Activated T-helper 1 cell treated with anti-CD3 and anti-CD28 coated beads, Interleukin-2, amount 50 U/mL, for 16 hours (primary cell): ENCODE measurements at places on chromosomes 5 and 9.

- DNase-seq, result peak; percentile 48
Measured at GRCh38 chr9:114653556-114654159, 3.9 kb downstream of the TEX53 start.

- no peak for DNase-seq
Measured at GRCh38 chr5:156395306-156395675, 68.3 kb downstream of the SGCD start.

- DNase-seq, result no peak
Measured at GRCh38 chr5:112411903-112412302, 7.2 kb downstream of the EPB41L4A start.

DNA sequence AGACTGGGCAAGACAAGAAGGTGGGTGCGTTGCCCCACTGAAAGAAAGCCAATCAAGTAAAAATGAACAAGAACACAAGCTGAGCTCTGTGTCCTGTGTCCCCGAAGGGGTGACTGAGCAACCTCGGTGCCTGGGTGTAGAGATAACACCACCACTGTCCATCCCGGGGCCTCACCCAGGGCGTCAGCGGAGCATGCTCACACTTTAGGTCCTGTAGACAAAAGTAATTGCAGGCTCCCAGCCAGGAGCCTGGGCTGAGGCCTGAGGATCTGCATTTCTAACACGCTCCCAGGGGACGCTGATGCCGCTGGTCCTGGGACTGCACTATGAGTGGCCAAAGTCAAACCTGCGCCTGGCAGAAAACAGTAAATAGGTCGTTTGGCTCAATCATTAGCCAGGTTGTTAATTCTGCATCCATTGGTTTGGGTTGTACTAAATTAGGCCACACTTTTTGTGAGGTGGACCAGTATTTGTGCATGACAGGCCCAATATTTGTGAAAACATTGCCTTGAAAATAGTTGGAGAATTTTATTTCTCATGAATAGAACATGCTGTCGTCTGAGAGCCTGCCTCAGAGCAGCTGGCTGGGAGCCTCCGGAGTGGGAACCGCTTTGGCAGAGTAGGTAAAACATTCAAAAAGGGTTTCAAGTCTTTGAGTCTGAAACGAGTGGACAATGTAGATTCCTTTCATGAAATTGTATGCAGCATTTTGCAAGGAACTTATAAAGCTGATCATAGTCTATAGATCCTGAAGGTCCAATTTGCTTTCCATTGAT lies 38.3 kb downstream of the ANKRD33B start:
- DNase-seq, result no peak

- no peak for DNase-seq
Measured at GRCh38 chr5:151780348-151780747, 8.6 kb downstream of the G3BP1 start.

- DNase-seq, result no peak
Measured at GRCh38 chr9:94586814-94587213, 6.8 kb downstream of the FBP2 start.

GRCh38 chr5:91266184-91266705 lies 116.9 kb downstream of the ARRDC3 start:
- DNase-seq, result no peak

DNA sequence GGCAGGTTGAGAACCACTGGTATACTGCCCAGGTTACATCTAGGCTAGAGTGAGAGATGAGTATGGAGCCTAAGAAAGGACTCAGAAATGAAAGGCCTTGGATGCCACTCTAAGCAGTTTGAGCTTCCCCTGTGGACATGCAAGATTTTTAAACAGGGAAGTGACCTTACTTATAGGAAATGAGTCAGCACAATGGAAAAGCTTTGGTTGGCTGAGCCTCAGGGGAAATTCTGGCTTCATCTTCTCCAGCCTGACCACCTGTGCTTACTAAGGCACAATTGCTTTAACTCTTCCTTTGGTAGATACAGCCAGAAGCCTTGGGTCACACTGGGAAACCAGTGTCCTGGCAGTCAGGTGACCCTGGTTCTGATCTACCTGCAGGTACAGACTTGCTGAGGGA lies 380.2 kb upstream of the ZNF462 start:
- DNase-seq, result no peak

DNA sequence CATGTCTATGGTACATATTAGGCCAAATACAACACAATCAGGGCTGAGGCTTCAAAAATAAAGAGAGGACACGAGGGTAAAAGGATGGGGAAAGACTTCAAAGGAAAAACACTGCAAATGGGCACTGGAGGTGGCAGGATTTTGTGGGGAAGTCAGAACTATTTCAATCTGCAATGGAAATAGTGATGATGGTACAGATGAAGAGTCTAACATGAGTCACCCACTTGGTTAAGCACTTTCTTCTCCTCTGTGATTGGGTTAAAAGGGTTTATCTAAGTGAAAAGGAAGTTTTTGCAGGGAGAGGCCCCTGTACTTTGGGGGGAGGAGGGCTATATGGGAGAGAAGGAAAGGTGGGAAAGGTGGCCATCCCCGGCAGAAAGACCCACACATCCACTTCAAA lies 4.5 kb upstream of the SH3GL2 start:
- no peak for DNase-seq

GRCh38 chr9:132769906-132770769 lies 99.9 kb downstream of the GTF3C4 start:
- DNase-seq, result peak; percentile 35

DNA sequence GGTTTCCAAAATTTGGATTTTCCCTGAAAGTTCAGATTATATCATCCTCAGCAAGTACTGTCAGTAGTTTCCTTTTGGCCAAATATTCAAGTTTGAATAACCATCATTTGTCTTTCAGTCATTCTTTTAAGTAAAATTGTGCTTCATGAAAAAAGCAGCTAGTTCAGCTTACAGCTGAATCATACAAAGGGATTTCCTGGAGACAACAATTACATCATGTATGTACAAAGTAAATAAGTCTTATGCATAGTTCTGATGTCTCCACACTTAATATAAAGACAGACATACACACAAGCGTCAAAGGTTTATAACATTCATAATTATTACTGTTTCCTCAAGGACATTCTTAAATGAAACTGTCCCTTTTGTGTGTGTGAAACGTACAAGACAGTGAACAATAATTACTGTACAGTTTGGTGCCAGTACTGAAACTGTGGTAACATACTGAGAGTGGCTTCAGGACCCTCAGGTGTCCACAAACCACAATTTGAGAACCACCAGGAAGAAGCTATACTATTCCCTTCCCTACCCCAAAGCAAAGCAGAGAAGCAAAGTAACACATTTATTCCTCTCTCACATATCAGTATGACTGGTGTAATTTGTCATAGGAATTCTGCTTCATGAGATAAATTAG lies 746.6 kb downstream of the TAF11L14 start:
- no peak for DNase-seq

- no peak for DNase-seq
Measured at GRCh38 chr5:59132131-59132530, 549.3 kb downstream of the RAB3C start.

- DNase-seq, result no peak
Measured at GRCh38 chr5:61464512-61464911, 132.5 kb downstream of the ZSWIM6 start.

DNA sequence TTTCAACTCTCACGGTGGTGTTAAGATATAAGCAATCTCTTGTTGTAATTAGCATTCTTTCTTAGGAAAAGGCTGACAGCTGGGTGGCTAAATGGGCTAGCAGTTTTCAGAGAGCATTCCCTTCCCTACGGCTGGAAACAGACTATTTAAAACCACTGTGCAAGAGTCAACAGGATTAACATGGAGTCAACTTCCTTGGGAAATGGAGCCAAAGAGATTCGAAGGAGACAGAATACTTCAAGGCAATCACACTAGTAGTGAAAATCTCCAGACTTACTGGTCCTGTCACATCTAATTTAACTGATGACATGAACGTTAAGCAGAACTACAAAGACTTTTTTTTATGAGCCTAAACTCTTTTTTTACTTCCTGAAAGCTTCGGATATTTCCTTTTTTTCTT lies 453.3 kb upstream of the ITGA1 start:
- DNase-seq, result no peak

GRCh38 chr5:75389430-75389829 lies 52.4 kb downstream of the HMGCR start:
- no peak for DNase-seq

GRCh38 chr5:126098330-126099017 lies 324.7 kb upstream of the GRAMD2B start:
- DNase-seq, result no peak

- DNase-seq, result no peak
Measured at GRCh38 chr5:387491-388265, 55.3 kb upstream of the EXOC3 start.

DNA sequence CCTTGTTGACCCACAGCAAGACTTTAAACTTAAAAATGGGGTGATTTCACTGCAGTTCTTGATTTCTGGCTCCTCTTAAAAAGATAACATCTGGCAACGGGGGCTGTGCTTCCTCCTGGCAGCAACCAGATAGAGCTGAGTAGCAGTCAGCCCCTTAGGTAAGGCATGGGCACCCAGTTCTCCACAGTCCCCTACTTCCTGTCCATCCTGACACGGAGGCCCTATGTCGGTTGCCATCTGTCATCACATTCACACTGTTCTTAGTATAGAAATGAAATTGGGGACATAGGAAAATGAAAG lies 11.7 kb downstream of the CD74 start:
- no peak for DNase-seq

DNA sequence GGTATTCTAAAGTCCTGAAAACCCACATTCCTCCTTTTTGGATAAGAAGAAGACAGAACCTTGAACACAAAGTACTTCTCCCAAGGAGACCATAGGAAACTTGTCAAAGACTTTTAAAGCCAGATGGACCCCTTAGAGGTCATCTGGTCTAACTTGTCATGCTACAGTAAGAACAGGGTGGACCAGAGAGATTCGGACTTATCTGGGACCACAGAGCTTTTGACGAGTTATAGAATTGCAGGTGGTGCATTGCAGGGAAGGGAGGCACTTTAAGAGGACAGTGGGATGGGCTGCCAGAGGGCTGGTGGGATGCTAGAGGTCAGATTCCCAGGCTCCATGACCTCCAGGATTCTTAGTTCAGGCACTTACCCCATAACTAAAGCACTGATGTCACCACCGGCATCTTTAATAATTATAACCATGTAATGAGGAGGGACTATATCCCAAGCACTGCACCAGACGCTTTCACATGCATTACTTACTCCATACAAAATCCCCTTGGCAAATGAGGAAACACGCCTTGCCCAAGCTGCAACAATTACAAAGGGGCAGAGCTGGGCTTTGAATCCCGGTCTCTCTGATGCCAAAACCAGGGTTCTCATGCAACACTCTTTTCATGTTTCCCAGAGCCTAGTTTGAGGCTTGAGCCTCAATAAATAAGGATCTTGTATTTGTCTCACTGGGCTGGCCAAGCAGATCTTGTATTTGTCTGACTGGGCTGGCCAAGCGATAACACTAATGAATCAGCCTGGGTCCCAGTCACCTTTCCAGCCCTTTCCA lies 12.8 kb upstream of the GPX3 start:
- DNase-seq, result no peak
